ENCODE measurements at places on chromosomes 1 and 21. TPM values are rescaled to one million over a fixed set of nuclear protein-coding genes. Genes with fewer than 3 reads are reported as not detected.

DNA sequence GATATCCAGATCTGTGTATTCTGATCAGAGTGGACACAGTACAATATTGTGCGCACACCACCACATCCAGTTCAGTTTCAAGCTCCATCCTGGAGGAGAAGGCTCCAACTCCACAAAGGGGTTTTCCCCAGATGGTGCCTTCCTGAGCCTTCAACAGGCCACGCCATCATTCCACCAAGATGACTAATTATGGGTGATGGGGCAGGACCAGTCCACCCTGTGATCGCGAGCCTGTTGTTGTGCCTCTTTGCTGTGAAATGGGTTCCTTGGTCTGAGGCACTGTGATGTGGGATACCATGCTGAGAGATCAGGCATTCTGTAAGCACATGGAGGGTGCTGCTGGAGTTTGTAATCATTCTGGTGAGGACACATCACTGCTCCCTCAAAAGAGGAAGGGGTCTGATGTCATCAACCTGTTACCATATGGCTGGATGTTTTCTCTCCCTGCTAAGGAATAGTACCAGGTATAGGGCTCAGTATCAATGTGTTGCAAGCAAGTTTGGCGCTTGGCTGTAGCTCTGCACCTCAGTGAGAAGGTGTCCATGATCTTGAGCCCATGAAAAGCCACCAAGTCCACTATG lies 6.7 kb upstream of the SH2D2A start:
- no peak for DNase-seq

DNA sequence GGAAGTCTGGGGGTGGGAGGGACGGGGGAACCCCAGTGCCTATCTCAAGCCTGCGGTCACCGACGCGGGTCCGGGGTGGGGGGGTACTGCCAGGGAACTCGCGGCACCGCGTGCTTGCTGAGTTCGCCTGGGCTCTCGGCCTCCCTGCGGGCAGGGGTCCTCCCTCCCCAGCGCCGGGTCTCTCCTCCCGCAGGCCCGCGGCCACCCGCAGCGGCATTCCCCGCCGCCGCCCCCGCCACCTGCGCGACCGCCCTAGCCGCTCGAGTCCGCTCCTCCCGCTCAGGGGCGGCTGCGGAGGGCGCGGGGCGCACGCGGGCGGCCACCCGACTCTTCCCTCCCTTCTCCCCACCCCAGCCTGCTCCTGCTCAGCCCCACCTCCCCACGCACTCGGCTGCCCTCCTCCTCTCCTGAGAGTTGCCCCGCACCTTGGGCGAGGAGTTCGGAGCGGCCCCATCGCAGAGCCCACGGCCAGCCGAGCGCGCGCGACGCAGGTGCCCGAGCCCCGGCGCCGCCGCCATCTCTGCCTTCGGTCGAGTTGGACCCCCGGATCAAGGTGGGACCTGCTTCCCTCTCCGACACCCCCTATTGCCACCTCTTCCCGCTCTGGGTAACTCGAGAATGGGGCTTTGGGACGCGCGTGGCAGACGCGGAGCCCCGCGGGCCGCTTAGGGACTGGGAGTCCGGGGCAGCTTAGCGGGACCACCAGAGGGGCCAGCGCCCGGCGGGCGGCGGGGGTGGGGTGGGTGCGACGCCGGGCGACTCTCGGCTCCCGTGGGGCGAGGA lies 105.0 kb downstream of the LEPR start:
- DNase-seq = no peak

DNA sequence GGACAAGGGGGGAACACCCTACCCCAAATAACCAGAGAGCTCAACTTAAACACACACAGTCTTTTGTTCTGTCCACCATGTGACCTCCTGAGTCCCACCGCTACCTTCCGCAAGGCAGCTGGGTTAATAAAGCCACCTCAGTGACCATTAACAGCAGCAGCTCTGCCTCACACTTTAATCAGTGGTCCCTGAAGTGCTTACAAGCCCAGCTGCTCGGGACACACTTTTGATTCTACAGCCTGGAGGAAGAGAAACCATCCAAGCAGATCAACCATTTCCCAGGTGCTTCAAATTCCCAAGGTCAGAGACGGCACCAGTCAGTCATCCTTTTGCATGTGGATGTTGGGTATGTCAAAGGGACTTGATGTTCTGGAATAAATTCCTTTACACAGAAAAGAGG lies 70.1 kb downstream of the KCNJ15 start:
- DNase-seq = no peak

- no peak for DNase-seq
These were observed 18.6 kb downstream of the FAM151A start for GRCh38 chr1:54604572-54605370.

DNA sequence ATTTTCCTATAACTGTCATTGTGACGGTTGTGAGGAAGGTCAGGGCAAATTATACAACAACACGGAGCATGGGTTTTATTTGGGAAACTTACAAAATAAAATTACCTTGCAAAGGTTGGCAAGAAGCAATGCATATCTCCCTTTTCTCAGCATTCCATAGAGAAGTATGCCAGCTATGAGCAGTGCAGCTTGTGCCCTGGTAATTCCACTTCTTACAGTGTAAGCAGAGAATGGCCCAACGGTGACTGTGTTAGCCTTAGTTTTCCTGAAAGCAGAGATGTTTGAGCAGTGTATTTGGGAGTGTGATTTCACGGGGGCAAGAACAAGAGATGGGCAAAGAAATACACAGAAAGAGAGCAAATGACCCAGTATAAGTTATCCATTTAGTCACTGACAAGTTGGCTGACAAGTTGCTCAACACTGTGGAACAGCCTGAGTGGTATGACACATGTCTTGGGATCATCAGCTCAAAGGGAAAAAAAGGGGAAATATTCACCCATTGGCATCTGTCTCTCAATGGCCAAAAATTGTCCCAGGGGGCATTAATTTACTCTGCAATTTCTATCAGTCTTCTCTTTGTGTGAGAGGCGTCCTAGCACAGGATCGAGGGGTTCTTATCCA lies 210.9 kb upstream of the NRIP1 start:
- no peak for DNase-seq

DNA sequence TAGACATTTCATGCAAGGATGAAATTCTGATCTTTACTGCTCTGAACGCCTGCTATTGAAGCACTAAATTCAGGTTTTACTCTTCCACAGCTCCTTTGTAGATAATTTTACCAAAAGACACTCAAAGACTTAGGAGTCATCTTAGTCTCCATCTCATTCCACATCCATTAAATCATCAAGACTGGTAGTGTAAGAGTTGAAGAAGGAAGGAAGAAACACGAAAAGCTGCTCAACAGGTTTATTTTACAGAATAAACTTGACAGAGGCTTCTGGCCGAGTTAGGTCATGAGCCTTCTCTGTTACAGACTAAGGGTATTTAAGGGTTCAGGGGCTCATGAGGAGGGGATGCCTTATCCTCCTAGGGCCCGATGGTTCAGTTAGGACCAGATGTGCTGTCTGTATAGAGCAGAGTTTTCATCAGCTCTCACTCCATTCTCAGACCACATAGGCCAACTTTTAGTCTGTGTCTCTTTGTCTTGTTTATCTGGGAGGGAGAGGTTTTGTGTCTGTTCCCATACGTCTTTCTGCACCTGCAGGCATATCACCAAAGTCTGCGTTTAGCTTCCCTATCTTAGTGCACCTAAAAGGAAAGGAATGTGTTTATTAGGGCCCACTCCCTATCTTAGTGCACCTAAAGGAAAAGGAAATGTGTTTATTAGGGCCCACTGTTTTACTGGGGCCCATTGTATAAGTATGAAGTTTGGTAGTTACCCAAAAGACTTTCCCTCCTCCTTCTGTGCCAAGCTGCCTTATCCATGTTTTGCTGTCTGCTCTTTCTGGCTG lies 57.4 kb upstream of the RGS18 start:
- DNase-seq = no peak

- DNase-seq = no peak
These were observed 140.9 kb downstream of the RHOU start for GRCh38 chr1:228876187-228876586.

DNA sequence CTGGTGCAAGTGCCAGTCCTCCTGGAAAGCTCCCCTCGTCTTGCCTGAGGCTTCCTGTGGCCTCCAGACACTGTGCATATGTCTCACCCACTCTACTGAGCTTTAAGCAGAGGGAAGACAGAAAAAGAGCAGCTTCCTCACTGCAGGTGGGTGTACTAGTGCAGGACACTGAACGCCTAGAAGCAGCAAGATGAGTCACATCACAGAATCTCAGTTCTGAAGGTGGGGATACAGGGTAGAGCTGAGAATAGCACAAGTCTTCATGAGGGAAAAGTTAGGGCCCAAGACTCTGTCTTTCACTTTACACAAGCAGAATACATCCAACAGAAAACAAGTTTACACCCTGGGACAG lies 37.4 kb downstream of the PCAT6 start:
- no peak for DNase-seq

GRCh38 chr1:47580451-47580995 lies 142.7 kb downstream of the FOXD2 start:
- no peak for DNase-seq

- no peak for DNase-seq
These were observed 711.1 kb upstream of the CHRM3 start for GRCh38 chr1:238675221-238675620.

- no peak for DNase-seq
These were observed 90.1 kb downstream of the PGBD5 start for GRCh38 chr1:230335861-230336522.

- DNase-seq = no peak
These were observed 142.5 kb downstream of the TNR start for GRCh38 chr1:175600721-175601440.

The NUDT4B gene
- not detected for total RNA-seq

The TSPAN1 gene
- 1.4 TPM for total RNA-seq

The AMY1A gene
- not detected for total RNA-seq

The SPRR2G gene
- total RNA-seq = not detected

All from left ventricle myocardium inferior (tissue), 1 donor.